ENCODE measurements at places on chromosomes 2 and 18.

DNA sequence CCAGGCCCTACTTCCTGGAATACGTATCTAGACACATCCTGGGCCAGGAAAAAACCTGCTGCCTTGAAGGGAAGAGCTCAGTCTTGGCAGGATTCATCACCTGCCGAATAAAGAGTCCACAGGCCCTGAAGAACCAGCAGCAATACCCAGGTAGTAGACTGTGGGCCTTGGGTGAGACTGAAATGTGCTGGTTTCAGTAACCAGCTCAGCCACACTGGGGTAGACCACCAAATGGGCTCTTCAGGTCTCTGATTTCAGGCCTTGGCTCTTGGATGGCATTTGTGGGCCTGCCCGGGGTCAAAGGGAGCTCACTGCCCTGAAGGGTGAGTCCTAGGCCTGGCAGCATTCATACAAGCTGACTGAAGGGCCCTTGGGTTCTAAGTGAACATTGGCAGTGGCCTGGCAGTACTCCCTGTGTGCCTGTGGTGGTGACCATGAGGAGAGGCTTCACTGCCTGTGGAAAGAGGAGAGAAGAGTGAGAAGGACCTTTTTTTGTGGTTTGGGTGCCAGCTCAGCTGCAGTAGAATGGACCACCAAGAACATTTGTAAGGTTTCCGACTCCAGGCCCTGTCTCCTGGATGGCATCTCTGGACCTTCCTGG is 175.1 kb downstream of the ANKRD30B start:
- no peak for DNase-seq

DNA sequence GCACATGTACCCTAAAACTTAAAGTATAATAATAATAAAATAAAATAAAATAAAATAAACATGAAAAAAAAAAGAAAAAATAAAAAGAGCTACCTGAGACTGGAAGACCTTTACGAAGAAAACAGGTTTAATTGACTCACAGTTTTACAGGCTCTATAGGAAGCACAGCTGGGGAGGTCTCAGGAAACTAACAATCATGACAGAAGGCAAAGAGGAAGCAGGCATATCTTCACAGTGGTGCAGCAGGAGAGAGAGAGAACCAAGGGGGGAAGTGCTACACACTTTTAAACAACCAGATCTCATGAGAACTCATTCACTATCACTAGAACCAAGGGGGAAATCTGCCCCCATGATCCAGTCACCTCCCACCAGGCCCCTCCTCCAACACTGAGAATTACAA is 379.3 kb upstream of the VWC2L start:
- no peak for DNase-seq

DNA sequence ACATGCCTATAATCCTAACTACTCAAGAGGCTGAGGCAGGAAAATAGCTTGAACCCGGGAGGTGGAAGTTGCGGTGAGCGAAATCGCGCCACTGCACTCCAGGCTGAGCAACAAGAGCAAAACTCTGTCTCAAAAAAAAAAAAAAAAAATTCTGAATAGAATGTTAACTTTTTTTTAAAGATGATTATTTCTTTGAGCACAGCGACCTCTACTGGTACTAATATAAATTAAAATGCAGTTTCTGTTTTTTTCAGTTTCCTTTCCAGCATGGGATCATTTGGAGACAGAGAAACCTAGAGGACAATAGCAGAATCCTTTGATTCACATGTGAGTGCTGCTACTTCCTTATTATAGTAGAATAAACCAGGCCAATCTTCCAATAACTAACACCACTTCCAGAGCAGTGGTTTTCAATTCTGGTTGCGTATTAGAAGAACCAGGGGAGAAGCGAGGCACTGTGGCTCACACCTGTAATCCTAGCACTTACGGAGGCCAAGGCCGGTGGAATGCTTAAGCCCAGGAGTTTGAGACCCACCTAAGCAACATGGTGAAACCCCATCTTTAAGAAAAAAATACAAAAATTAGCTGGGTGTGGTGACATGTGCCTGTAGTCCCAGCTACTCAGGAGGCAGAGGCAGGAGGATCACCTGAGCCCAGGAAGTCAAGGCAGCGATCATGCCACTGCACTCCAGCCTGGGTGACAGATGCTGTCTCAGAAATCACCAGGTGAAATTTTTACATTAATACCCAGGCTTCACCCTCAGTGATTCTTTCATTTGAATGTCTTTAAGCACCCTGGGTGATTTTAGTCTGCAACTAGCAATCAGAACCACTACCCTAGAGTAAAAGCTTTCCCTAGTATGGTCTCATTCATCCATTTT is 10.1 kb downstream of the SRSF7 start:
- DNase-seq = no peak

GRCh38 chr2:8740136-8740535 is 58.3 kb downstream of the ID2 start:
- DNase-seq = peak; percentile 3

- no peak for DNase-seq
Observed at GRCh38 chr18:72197591-72197990, 346.6 kb downstream of the CBLN2 start.

DNA sequence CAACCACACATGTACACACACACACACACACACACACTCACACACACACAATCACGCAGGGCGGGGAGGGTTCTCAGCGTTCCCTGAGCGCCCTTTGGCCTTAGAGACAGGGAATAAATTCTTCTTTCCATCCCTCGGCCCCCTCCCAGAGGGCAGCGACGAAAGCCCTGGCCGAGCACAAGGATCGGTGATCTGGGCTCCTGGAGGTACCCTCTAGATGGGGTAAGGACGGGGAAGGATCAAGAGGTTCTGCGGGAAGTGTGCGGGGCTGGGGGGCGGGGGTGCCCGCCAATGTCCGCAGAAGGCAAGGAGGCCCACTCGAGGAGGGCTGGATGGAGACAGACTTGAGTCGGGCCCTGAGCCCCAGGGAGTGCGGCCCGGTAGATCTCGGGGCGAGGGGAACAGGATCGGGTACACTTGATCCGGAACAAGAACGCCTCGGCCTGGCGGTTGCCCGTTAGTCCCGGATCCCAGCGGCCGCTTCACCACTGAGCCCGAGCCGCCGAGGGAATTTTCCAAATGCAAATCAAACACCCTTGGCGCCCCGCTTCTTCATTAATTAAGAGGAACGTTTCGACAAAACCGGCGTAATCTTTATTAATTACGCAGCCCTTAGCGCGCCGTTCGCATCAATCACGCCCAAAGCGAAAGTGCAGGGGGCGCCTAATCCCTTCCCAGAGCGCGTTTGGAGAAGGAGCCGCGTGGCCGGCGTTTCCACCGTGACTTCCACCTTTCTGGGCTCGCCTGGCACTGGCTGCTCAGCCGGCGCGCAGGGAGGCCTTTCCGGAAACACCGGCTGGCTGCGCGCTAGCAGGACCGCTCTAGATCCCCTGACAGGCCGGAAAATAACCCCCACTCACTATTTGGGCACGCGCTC is 7.0 kb upstream of the PAX3 start:
- DNase-seq = no peak

All from non-pigmented ciliary epithelial cell (primary cell).